Neural progenitor cell (in vitro differentiated cells): ENCODE measurements at places on chromosomes 11 and 22.

DNA sequence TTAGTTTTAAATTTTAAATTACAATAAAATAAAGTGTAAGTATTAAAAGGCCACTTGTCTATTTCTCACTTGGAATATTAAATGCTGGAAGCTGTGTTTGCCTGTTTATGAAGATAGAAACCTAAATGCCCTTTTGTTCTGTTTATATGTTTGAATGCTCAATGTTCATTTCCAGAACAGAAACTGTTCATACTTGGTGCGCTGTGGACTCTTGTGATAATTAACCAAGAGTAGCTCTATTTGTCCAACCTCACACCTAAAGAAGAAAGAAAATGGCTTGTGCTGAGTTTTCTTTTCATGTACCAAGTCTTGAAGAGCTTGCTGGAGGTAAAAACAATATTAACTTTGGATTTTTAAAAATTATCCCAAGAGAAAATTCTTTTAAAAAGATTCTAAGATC is 5.7 kb downstream of the C11orf54 start:
- no peak for DNase-seq

DNA sequence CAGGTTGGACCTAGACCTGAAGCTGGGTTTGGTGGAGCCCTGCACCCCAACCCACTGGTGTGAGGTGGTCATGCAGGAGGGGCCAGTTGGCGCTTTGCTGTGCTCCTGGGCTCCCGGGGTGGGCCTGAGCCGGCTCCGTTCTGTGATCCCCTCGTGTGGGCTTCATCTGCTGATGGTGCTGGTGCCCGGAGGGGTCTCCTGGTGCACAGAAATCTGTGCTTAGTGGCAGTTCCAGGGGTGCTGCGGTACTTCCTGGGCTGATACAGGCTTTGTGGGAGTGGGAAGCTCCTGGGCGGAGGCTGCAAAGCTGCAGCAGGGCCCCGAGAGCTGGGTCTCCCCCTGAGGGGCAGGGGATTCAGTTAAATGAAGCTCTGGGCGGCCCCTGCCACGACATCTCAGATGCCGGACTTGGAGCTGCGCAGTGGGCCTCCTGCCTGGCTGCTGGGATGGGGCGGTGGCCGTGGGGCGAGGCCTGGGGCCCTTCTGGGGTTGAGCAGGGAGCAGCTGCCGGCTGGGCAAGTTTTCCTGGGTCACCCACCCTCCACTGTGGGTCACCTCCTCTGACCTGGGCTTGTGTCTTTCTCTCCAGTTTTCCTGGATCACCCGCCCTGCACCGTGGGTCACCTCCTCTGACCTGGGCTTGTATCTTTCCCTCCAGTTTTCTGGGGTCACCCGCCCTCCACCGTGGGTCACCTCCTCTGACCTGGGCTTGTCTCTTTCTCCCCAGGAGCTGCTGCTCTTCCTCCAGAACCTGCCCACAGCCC is 410.5 kb downstream of the TBC1D22A start:
- no peak for DNase-seq

DNA sequence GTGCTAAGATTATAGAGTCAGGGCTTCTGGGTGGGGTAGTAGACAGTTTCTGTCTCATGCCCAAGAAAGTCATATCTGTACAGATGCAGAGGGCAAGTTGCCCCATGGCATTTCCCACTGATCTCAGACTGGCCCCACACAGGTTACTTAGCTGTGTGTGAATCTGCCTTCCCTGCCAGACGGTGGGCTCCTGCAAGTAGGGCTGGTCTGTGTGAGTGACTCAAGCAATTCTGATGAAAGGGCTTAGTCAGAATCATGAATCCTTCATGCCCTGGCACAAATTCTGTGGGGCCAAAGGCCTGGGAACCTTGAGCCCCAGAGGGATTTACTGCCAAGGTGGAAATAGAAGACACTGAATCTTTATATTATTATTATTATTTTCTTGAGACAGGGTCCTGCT is 30.4 kb downstream of the USH1C start:
- DNase-seq = no peak

DNA sequence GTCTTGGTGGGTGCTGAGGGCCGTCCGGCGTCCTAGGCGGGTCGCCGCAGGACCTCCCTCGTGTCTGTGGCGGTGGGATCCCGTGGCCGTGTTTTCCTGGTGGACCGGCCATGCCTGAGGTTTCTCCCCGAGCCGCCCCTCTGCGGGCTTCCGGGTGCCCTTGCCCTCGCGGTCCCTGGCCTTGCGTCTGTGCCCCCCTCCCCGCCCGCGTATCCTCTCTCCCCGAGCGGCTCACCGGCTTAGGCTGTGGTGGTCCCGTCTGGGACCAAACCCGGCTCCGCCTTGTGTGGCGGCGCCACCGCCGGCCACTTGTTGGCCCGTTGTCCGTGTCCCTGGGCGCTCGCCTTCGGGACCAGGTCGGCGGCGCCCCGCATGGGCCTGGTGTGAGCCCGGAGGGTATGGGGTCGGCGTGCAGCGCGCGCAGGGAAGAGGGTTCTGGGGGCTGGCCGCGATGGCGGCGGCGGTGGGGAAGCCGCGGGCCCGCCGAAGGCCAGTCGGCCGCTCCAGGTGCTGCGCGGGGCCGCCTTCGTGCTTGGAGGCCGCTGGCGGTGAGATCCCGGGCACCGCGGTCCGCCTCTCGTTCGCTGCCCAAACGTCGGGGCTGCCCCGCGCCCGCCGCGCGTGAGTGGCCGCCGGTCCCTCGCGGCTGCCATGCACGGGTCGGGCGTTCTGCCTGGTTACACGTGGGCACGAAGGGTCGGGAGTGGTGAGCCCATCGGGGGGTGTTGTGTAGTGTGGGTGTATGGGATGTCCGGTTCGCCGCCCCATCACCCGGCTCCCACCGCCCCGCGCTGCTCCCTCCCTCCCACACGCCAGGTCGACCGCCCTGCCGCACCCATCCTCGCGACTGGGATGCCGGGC is 3899.1 kb upstream of the OR11H1 start:
- no peak for DNase-seq

DNA sequence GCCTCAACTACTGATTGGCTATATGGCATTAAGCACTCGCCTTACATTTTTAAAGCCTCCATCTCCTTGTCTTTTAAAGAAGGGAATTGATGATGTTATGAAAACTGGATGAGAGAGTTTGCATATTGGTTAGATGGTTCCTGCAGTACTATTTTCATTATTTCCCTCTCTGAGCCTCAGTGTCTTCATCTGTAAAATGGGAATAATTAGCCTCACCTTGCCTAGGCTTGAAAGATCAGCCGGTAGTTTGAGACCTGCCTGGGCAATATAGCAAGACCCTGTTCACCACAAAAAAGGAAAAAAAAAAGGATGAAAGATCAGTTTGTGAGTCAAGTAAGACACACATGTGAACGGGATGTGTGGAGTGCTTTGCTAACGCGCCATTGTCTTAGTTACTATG is 35.0 kb upstream of the SLC35C1 start:
- no peak for DNase-seq

GRCh38 chr11:2169005-2169378 is 2.6 kb downstream of the TH start:
- DNase-seq = no peak

- DNase-seq = no peak
Measured at GRCh38 chr22:22001664-22002525, 19.3 kb upstream of the TOP3B start.

- DNase-seq = peak; percentile 40
Measured at GRCh38 chr11:86632499-86633269, 39.7 kb downstream of the ME3 start.

DNA sequence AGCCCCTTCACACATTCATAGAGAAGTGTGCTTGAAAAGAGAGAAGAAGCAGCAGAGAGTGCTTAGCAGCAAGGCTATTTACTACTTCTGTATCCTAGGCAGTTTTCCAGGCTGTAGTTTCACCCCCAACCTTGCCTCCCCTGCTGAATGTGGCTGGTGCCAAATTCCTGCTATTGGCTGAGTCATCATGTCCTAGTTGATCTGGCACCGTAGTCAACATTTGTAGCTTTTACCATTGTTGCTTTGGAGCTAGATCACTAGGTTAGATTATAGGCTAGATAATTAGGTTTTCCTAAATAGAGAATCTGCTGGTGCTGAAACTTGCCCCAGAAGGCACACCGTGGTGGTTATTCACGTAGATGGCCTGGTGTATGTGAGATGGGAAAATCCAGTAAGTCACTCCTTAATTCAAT is 32.7 kb downstream of the ARHGAP42 start:
- DNase-seq = peak; percentile 45

- no peak for DNase-seq
Measured at GRCh38 chr11:30653606-30654005, 67.5 kb upstream of the MPPED2 start.

GRCh38 chr11:86678823-86679222 is 6.4 kb upstream of the ME3 start:
- peak; percentile 82 for DNase-seq

DNA sequence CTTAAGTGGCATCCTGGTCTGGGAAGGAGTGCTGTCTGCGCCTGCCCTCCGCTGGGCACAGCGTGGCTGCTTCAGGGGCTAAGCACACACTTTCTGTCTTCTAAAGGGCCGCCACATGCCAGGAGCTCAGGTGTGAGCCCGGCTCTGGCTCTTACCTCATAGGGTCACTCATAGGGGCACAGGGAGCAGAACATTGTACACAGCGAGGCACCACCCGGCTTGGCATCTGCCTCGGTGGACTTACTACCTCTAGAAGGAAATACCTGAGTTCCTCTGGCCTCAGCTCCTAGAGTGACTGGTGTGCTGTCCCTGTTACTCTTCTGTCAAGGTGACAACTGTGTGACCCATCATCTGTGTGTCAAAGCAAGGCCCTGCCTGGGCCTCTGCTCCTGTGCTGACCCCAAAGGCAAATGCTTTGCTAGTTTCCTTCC is 13.4 kb downstream of the NEAT1 start:
- no peak for DNase-seq

DNA sequence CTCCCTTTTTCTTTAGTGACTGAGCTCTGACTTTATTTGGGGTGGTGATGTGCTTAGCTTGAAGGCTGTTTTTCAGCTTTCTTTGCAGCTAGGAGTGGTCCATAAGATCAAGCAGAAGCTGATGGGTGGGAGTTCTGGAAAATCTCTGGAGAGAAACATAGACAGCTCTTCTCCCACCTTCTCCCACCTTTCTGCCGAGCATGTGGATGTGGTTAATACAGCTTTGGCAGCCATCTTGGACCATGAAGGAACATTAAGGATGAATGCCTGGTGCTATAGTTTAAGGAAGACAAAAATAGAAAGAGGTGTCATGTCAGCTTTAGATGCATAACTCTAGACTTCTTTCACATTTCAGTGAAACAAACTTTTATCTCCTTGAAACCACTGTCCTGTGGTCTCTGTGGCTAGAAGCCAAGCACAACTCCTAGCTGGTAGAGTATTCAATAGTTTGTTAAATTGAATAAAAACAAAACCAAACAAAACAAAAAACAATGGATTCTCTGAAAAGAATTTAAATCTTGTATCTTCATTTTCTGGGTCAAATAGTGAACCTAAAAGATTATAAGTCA is 203.6 kb upstream of the SESN3 start:
- no peak for DNase-seq

DNA sequence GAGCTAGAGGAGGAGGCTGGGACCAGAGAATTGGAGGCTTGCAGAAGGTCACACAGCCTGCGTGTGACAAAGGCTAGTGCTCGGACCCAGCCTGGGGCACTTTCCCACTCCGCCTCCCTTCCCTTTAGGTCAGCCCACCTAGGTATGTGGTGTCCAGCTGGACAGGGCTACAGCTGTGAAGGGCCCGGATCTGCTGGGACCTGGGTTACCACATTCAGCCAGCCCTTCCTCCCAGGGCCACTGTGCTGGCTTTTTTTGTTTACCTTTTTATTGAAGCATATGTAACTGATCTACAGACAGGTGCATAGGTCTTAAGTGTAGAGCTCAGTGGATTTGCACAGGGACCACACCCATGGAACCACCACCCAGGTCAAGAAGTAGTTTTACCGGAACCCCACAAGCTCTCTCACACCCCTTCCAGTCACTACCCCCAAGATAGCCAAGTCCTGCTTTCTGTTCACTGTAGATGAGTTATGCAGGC is 8.7 kb downstream of the CAPN5 start:
- no peak for DNase-seq

DNA sequence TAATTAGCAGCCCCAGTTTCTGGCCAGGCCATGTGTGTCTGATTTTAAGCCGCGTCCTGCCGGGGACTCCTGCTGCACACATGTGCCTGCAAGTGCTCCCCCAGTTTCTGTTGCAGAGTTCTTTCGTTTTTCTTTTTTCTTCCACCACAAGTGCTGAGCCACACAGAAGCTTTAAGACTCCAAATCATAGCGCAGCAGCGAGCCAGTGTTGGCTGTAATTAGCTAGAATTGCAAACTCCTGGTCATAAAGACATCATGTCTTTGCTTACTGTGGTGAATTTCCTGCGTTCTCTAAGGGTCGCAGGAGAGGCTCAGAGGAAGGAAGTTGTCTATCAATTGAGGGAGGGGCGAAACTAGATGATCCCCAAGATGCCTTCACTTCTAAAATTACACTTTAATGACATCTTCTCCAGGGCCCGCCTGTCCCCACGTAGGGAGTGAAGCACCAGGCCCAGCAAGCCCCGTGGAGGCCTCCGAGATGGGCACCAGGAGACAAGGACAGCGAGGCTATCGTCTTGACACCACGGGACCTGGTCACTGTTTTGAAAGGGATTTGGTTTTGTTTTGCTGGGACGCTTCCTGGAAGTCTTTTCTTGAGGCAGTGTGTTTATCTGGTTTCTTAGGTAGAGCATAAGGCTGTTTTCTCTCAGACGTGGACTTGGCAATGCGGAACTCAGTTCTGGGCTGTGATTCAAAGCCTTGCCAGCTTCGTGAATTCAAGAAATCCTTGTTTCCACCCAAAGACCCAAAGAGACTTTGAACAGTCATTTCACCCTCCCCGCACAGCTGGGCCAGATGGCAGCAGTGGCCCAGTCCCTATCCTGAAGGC is 71.8 kb downstream of the UBASH3B start:
- peak; percentile 37 for DNase-seq

- no peak for DNase-seq
Measured at GRCh38 chr11:109799604-109800003, 293.6 kb upstream of the ZC3H12C start.

DNA sequence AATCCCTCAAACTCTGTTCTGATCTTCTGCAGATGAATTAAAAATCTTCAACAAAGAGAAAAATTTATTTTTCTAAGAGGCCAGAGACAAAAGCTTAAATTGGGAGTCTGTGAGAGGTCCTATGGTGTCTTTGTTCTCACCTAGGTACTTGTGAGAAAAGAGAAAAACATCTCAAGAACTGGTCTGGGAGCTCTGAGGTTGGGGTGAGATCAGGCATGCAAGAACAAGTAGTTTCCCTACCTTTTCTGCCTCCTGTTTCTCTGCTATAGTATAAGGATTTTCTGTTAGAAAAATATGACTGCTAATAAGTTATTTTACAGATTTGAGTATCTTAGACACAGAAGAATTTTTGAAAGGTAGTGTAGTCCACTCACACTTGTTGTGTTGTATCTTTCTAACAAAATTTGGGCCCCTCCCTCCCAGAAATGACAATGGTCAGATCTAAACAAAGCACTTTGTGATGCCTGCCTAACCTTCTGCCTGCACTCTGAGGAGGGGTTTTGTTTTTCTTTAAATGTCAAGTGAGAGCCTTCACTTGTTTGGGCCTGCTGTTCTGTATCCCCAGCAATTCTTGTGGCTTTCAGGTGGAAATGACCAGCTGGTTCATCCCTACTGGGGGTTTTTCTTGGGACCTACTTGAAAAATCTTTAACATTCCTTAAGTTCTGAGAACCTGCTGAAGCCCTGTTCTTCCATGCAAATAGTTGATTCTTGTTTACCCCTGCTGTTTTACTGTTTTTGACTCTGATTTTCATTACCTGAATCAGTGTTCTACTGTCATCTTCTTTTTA is 13.6 kb upstream of the OR51S1 start:
- DNase-seq = peak; percentile 8
